NCI-H2171 (cell line): ENCODE measurements at places on chromosomes 4 and X.

- no peak for DNase-seq
Measured at GRCh38 chr4:52370576-52370975, 288.5 kb downstream of the USP46 start.

- DNase-seq: no peak
Measured at GRCh38 chr4:133920236-133920635, 281.4 kb downstream of the PABPC4L start.

- DNase-seq: no peak
Measured at GRCh38 chrX:76538860-76539259, 111.3 kb downstream of the MAGEE1 start.

DNA sequence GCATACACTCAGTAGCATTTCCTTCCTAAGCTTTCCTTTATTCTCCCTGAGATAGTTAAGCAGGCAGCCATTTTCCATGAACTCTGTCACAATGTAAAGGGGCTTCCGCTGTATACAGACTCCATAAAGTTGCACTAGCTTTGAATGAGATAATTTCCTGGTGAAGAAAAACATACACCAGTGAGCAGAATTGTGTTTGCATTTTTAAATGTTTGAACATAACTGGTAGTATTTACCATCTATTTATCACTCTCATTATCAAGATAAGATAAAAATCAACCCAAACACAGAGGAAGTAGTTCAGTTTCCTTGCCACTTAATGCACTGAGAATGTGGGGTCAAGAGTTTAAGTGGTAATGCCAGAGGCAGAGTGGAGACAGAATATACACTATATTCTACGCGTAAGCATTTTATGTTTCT, 54.1 kb downstream of the TXK start:
- no peak for DNase-seq

DNA sequence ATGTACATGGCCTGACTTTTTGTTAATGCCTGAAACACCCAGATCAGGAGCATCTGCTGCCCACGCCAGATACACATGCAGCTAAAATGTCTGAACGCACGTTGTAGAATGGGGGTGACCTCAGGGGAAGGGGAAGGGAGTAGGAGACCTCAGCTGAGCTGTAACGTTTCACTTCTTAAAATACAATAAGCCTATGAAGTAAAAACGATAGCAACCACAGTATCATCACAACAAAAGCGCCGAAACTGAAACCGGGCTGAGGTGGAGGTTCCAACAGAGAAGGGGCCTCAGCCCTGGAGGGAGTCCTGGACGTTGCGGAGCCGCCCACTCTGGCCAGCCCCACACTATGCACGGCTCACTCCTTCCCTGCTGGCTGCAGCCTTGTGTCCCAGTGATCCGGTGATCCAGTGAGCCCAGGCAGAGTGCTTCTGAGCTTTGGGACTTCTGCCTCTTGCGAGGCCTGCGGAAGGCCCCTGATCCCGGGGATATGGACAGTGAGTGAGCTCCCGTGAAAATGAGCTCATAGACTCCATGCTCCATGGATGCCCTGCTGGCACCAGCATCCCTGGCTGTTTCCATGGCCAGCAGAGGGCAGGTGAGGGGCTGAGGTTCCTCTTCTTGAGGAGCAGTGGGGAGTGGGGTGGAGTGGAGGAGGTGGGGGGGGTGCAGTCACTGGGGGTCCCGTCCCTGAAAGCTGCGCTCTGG, 52.0 kb downstream of the HMX1 start:
- no peak for DNase-seq

DNA sequence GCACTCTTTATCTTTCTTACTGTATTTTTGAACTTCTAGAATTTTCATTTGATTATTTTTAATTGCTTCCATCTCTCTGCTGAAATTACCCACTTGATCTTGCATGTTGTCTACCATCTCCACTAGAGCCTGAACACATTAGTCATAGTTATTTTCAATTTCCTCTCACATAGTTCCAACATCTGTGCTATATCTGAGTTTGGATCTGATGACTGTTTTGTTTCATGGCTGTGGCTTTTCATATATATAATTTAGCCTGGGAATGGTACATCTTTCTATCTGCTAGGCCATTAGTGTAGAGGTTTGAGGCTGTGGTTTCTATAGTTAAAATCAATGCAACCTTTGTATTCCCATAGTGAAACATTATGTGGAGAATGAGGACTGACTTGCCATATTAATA, 33.2 kb downstream of the NPY2R start:
- no peak for DNase-seq

DNA sequence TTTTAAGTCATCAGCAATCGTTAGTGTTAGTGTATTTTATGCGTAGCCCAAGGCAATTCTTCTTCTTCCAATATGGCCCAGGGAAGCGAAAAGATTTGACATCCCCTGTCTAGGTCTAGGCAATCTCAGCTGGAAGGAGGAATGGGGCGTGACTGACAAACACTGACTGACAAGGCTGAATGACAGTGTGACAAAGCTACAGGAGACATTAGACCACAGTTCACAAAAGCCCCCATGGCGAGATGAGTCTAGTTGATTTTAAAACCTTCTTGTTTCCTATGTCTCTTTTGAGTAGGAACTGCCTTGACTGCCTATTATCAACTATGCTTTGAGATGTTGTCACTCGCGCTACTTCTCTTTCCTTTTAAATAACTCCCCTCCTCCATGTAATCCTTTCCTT, 42.3 kb downstream of the QRFPR start:
- no peak for DNase-seq

DNA sequence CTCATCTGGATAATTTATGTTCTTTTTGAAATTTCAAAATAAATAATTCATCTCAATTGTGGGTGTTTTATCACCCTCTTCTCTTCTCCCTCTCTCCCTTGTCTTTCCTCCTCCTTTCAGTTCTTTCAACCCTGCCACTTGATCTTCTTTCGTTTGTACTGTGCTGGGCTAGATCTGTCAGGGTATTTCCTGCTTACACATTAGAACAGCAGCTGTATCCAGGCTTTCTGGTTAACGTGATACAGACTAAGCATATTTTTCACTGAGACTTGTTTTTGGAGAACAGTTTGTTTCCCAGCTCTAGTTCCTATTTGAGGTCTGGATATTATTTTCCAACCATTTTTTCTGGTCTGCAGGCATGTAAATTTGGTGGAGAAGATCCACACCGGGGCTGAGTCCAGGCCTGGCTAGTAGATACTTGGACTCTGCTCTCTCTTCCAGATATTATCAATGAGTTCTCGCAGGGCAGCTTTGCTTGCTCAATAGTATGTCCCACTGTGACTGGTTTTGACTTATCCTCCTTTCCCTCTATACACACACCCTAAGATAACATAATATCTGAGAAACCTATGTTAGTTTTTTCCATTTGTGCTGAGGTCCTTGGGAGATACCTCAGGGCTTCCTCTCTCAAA, 1310.7 kb upstream of the TENM3 start:
- no peak for DNase-seq

DNA sequence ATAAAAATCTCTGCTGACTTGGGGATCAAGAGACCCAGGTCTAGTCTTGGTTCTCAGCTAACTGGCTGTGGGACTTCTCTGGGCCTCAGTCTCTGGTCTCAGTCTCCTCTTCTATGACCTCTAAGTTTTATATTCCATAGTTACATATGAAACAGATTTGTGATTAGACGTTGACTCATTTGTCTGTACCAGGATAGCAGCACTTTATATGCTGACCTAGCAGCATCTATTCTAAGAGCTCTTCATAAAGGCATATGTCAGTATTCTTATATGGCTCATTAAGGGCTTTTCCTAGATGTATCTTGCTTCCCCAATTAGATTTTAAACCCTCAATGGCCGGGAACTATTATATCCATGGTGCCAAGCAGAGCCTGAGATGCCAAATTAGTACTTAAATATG, 12.7 kb downstream of the GRPR start:
- DNase-seq: no peak

GRCh38 chr4:86955888-86956451, 21.2 kb downstream of the AFF1 start:
- no peak for DNase-seq

GRCh38 chrX:49844611-49845010, 15.5 kb downstream of the PAGE4 start:
- no peak for DNase-seq

GRCh38 chr4:74671080-74671698, 123.1 kb downstream of the BTC start:
- DNase-seq: no peak

DNA sequence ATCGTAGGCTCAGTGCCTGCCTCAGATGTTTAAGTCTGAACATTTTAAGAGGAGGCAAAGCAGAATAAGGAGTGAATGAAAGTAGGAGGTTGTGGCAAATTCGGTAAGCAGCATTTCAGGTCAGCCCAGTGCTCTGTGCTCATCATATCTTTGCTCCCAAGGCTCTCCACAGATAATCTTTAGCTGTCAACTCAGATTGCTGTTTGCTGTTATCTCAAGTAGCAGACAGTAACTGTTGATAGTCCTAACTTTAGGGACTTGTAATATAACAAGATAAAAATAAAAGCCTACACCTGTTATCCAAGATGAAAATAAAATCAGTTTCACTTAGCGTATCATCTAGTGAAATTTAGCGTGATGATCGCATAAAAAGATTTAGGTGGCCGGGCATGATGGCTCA, 18.6 kb upstream of the CLTRN start:
- DNase-seq: no peak
